CD4-positive, alpha-beta T cell treated with Interleukin-21 for 1 hour (primary cell): ENCODE measurements at places on chromosomes 6 and 20.
A peak's percentile ranks its signal among the peaks of the same experiment; 100 is the strongest.

DNA sequence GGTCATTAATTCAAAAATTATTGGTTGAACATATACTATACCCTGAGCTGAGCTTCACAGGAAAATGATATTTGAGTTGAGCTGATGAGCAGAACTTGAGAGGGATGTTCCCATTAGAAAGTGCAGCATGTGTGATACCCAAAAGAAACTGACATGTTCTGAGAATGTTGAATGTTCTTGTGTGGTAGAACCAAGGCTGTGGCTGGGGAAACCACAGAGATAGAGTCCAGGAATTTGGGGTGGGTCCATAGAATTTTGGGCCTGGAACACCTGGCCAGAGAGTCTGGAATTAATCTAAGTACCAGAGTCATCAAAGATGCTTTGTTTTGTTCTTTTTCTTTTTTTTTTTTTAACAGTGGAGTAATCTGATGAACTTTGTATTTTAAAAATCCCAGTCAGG lies 88.7 kb downstream of the TBX18 start:
- DNase-seq = no peak

- peak; percentile 8 for DNase-seq
Measured at GRCh38 chr6:5809450-5809849, 197.3 kb downstream of the NRN1 start.

DNA sequence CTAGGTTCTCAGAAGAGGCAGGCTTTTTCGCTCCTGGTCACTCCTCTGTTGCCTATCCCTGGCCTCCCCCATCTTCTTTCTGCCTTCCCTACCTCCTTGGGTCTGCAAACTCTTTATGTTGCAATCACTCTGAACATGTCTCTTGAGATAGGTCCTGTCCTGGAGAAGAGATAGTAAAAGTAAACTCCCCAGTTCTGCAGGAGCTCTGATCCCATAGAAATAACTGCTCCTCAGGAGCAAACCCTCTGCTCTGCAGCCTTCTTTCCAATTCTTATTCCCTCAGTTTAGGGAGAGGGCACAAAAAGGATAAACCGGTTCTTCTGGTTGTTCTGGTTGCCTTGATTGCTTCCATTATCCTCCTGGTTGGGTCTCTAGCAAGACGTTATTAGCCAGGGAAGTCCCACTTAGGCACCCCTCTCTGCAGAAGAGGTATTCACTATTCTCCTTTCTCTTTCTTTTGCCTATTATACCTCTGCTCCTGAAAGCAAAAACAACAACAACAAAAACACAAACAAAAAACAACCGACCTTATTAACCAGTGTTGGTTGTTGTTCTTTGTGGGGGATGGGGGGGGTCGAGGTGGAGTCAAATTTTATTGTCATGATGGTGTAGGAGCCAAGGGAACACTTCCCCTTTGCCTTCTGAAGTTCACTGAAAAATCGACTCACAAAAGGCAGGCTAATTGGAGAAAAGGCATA lies 973 bp downstream of the TRIM38 start:
- DNase-seq = no peak

DNA sequence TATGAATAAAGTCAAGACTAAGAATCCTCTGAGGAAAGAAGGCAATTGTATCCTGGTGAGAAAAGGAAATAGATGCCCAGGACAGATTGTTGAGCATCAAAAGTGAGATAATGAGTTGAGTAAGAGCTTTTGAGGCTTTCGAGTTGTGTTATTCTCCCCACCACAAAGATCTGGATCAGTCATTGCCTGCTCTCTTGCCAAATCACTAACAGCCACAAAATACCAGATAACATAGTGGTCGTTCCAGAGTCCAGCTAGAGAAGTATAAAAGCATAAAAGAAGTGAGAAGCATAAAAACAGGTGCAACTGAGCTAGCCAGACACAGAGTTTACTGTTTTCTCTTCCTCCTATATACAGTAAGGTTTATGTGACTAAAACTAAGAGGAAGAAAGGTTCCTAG lies 4.9 kb downstream of the SPINT4 start:
- DNase-seq = no peak

DNA sequence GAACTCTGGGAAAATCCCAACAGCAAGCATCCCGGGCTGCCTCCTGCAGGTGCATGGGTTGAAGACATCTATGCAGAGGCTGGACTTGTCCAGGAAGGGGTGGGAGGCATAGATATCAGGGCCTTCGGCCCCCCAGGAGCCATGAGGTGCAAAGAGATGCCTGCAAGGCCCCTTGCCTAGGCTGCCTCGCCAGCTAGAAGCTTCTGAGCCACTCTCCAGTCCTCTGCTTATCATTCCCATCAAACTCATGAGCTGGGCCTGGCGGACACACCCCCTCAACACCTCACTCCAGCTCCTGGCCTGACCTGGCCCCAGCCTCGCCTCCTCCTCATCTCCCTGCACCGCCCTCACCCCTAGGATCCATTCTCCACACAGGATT lies 152.4 kb upstream of the PTPN1 start:
- no peak for DNase-seq

GRCh38 chr20:61725145-61725544 lies 340.5 kb downstream of the TAF4 start:
- no peak for DNase-seq

DNA sequence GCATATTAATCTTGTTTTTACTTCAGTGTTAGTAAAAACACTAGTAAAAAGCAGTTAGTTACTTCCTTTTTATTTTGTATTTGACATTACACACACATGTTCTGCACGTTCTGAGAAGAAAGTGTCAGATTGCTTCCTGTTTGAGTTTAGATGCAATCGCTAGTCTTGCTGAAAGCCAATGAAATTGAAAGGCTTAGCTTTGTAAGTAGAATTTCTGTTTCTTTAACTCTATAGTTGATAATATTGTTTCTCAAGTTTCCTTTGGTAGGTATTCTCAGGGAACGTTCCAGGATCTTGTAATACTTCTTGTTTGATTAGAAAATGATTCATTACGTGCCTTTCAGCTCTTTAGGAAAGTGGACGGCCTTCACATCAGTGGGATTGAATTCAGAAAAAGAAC lies 55.0 kb downstream of the CDKAL1 start:
- no peak for DNase-seq

DNA sequence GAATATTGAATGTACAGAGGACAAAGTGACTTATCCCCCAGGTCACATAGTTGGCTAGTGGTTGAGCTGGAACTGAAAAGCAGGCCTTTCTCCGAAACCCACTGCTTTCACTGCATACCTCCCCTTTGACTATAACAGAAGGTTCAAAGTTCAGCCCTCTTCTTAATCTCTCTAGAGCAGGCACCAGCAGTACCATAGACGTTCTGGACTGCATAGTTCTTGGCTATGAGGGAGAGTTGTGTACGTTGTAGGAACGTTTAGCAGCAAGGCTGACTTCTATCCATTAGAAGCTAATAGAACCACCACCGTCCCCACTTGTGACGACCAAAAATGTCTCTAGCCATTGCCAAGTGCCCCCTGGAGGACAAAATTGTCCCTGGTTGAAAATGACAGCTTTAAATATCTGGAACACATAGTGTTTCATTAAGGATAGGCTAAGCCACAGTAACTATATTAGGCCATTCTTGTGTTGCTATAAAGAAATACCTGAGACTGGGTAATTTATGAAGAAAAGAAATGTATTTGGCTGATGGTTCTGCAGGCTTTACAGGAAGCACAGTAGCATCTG lies 123.8 kb upstream of the MTHFD1L start:
- DNase-seq = peak; percentile 12

DNA sequence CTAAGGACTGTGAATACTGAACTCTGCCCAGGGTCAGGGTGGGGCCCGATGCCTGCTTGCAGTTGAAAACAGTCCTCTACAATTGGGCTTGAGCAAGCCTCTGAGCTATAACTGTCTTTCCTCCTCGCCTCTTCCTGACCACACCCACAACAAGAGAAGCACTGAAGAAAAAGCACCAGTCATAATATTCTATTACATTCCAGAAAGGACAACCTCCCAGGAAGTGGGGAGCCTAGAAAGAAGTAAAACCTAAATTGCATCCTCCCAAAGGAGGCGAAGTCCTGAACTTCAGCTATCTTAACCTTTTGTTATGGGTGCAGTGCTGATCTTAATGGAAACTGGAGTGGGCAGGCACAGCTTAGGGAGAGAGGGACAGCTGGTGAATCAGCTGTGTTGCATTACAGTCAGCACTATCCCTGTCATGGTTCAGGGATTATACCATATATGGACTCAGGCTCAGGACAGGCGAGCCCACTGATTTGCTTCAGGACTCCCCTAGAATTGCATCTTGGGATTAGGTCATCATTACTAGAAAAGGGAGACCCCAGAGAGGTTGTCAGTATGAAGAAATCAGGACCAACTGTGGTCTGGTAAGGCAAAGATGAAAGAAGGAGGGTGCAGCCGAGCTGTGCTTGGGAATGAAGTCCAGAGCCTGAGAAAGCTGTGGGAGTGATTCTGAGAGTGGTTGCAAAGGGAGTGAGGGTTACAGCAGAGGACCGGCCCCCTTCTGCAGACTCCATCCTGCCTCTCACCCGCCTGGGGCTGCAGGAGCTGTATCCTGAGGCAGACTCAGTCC lies 18.3 kb upstream of the TRAM2 start:
- no peak for DNase-seq

DNA sequence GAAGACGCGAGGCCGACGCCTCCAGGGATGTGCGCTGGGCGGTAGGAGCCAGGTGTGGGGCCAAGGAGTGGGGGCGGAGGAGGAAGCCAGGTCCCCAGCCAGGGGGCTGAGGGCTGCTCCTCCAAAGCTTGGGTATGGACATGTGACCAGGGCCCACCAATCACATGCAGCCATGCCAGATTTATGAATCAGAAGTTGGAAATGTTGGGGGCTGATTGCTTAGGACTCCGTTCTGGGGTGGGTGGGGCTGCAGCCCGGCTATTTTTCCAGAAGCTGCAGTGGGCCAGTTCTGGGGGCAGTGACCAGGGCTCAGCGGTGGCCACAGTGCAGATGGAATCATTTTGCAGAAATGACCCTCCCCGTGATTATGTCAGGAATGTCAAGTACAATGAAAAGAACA lies 96.0 kb downstream of the CEBPB start:
- no peak for DNase-seq

DNA sequence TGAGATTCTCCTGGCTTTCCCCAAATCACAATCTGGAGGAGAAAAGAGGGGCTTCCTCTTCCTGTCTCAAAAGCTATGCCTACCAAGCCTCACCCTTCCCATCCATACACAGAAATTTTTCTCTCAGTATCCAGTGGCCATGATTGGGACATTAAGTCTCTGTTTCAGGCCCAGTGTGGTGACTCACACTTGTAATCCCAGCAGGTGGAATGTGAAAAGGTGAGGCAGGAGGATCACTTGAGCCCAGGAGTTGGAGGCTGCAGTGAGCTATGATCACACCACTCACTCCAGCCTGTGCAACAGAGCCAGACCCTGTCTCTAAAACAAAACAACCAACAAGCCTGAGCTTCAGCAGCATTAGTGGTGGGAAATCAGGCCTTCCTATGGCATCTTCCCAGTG lies 210.0 kb downstream of the OGFRL1 start:
- DNase-seq = no peak

GRCh38 chr6:6700407-6701270 lies 112.1 kb downstream of the LY86 start:
- no peak for DNase-seq

DNA sequence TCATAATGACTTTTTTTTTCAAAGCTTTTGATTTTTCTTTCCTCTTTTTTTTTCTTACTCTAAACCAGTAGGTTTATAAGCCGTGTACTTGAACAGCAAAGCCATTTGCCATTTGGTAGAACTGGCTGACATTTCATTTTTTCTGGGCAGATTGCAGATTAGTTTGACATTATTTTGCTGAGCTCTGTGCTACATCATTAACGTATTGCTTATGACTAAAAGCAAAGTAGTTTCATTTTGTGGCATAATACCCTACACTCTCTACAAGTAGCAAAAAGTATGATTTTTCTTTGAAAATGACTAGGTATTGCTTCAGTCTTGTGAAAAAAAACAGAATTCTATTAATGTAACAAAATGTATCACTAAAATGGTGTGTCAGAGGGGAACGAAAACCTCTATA lies 141.3 kb downstream of the GRIK2 start:
- DNase-seq = no peak

GRCh38 chr6:46219661-46220060 lies 48.9 kb upstream of the ENPP5 start:
- DNase-seq = no peak

DNA sequence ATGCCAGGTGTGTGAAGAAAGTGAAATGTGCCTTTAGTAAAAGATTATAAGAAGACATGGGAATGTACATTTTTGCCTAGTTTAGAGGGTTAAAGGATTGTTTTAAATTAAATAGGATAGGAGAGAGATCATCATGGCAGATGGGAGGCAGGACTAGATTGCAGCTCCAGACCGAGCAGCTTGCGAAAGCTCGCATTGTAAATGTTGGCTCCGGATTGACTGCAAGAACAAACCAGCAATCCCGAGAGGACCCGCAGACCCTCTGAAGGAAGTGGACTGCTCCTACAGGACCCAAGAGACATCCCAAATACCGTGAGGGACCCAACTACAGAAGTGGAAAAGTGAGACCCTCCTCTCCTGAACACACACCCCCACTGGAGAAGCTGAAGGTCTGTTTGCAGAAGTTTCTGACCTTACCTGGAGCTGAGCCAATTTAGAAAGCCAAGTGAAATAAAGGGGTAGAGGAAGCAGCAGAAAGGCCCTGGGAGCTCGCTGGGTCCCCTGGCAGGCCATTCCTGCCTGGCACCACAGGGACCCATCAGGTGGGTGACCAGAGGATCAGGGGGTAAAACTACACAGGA lies 30.0 kb upstream of the TPD52L1 start:
- DNase-seq = no peak

- DNase-seq = no peak
Measured at GRCh38 chr6:5138995-5139827, 54.1 kb downstream of the PPP1R3G start.

DNA sequence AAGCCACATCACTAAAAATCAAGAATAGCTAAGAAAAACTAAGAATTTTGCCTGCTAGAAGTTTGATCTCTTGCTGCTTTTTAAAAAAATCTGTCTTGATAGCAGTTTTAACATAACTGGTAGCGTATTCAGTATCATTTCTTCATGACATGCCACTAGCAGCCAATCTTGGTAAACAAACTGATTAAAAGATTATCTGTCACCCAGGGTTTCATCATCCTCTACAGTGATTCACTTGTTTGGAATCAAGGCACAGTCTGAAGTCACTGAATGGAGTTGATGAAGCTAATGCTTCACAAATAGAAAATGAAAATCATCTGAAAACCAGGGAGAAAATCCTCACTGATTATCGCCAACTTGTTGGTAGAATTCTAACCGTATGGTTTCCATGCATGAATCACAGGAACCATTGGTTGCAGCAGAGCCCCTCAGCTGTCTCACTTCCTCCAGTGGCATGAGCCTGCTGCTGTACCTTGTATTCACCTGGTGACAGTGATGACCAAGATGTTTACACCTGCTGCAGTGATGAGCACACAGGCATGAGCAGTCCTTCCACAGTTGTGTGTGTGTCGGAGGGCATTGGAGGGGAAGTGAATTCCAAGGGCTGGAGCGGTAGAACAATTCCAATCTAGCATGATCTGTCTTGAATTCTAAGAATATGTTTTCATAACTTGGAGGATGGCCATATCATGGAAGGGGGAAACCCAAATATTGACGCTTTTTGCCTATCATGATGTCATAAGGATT lies 275.0 kb downstream of the KHDC1L start:
- no peak for DNase-seq

- DNase-seq = no peak
Measured at GRCh38 chr20:61564628-61565027, 312.6 kb downstream of the CDH4 start.

GRCh38 chr20:51452734-51453365 lies 89.7 kb downstream of the NFATC2 start:
- no peak for DNase-seq
